HT1080 (cell line): ENCODE measurements at places on chromosomes 16 and 17.
A peak's percentile ranks its signal among the peaks of the same experiment; 100 is the strongest.

DNA sequence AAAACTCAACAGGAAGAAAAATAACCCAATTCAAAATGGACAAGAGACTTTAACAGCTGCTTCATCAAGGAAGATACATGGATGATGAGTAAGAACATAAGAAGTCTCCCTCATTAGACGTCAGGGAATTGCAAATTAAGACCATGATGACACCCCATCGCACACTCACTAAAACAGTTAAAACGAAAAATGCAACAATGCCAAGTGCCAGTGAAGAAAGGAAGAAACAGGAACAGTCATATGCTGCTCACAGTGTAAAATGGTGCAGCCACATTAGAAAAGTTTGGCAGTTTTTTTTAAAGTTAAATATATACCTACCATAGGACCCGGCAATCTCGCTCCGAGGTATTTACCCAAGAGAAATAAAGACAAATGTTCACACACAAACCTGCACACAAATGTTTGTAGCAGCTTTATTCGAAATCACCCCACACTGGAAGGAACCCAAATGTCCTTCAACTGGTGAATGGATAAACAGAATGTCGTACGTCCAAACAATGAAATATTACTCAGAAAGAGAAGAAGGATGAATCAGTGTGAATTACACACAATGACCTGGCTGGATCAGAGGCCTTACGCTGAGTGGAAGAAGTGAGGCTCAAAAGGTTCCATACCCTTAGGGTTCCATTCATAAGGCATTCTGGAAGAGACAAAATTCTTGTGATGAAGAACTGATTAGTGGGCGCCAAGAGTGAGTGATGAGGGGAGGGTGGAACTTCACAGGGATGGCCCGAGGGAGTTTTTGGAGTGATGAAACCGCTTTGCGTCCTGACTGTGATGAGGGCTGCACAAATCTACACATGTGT is 110.3 kb downstream of the C16orf95 start:
- peak; percentile 10 for DNase-seq

GRCh38 chr16:29675811-29676643 is 3.0 kb upstream of the QPRT start:
- DNase-seq = no peak

DNA sequence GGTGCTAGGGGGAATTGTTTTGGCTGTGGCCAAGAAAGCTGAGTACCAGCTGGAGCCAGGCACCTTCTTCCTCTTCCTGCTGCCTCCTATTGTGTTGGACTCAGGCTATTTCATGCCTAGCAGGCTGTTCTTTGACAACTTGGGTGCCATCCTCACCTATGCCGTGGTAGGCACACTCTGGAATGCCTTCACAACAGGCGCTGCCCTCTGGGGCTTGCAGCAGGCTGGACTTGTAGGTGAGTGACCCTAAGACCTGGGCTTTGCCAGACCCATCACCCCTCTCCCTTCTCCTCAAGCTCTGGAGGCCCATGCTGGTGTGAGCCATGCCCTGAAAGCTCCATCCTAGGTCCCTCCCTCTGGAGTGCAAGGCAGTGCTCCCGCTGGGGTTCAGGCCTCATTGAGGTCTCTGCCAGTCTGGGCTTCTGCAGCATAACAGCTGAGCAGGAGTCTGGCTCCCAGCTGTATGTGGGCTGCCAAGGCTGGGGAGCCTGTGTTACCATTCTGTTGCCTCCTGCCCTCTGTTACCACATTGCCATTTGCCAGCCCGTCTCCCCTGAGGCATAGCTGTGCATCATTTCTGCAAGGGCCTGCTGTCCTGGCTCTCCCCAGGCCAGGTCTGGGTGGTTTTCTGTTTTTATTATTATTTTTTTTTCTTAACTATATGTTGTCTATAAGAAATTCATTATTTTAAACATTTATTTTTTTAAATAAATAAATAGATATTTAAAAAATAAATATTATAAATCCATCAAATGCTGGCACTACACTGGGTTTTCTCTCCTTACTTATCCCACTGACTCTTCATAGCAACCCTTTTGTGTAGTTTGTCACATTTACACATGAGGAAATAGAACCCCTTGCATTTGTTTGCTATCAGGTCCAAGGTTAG is 4.1 kb downstream of the SLC9A5 start:
- DNase-seq = no peak

- DNase-seq = peak; percentile 51
Observed at GRCh38 chr16:80100186-80100585, 440.6 kb upstream of the DYNLRB2 start.

DNA sequence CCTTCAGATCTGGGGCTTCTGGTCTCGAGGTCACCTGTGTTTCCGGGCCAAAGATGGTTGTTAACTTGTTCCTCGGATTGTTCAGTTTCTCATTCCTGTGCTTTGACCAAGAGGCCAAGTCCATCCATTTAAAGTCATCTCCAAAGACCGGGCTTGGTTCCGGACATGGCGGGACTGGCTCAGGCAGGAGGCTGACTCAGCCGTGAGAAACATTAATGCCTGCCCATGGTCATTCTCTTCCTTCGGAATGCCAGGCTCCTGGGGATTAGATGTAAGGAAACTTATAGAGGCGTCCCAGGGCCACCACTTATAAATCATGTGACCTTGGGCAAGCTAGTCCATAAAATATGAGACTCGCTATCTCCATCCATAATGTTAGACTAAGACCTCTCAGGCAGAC is 13.6 kb upstream of the NKD1 start:
- DNase-seq = no peak

DNA sequence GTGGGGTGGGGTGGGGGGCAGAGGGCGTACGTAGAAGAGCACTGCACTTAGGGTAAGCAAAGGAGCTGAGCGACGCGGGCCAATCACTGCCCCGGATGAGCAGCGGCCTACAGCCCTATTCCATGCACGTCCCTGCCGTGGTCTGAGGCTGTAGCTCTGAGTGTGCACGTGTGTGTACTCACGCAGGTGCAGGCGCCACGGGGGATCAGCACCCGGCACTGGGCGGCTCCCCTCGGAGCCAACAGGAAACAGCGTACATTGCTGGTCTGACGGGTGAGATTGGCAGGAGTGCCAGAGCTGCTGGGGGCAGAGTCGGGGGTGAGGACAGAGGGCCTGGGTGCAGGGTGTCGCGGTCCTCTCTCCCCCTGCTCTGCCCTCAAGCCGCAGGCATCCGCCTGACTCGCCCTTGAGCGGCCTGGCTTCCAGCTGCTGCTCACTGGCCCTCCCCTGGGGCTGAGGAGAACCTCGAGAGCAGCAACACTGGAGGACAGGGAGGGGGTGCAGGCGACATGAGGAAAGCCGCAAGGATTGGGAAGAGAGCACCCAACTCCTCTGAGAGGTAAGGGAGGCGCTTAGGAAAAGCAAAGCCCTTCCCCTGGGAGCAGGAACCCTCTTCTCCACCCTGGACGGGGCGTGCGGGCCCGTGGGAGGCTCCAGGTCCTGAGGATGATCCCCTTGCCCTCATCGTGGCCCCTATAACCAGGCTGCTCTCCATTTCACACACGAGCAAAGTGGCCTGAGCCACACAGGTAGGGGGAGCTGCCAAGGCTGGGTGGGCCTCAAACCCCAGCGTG is 57.8 kb downstream of the ENGASE start:
- DNase-seq = no peak

DNA sequence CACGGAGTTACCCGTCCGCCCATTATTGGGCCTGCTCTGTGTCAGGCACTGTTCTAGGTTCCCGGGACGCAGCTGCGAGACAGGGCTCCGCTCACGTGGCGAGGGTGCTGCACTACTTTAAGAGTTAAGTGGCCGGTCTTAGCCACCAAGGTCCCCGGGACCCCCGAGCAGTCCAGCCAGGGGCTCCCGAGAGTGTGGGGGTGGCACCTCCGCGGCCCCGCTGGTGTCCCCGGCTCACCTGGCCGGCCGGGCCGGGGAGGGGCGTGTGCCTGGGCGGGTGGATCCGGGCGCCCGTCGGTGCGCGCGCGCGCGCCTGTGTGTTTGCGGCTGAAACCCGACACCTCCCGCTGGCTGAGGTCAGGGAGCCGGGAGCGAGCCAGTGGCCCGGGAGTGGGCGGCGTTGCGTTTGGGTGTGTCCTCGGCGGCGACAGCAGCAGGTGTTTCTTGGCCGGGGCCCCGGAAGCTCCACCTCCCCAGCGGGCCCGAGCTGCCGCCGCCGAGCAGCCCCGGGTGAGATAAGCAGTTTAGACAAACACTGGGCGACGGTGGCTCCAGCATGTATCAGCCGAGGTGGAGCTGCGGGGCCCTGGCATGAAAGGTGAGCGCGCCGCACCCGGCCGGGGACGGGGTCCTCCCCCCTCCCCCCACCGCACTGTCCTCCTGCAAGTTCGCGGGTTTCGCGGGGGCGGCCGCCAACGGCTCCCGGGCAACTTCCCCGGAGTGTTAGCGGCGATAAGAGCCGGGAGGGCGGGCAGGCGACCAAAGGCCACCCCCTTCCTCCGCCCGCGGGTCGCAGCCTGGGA is at the start of gene GSE1:
GSE1 (plus strand) TSS at position 522 of the 803 bp plus-strand sequence; CDS start at position 592, 70 bp downstream.
- peak; percentile 85 for DNase-seq

GRCh38 chr17:69428252-69428980 is 13.9 kb downstream of the MAP2K6 start:
- DNase-seq = no peak

GRCh38 chr17:28433721-28434120 is 27.7 kb upstream of the SLC46A1 start:
- DNase-seq = no peak

GRCh38 chr17:31538080-31538762 is 146.7 kb downstream of the RAB11FIP4 start:
- no peak for DNase-seq

GRCh38 chr17:45145035-45145389 is 3.3 kb upstream of the HEXIM1 start:
- DNase-seq = no peak

- DNase-seq = no peak
Observed at GRCh38 chr16:23745263-23745662, 9.6 kb upstream of the CHP2 start.

GRCh38 chr17:79983456-79983855 is 52.2 kb downstream of the TBC1D16 start:
- no peak for DNase-seq

DNA sequence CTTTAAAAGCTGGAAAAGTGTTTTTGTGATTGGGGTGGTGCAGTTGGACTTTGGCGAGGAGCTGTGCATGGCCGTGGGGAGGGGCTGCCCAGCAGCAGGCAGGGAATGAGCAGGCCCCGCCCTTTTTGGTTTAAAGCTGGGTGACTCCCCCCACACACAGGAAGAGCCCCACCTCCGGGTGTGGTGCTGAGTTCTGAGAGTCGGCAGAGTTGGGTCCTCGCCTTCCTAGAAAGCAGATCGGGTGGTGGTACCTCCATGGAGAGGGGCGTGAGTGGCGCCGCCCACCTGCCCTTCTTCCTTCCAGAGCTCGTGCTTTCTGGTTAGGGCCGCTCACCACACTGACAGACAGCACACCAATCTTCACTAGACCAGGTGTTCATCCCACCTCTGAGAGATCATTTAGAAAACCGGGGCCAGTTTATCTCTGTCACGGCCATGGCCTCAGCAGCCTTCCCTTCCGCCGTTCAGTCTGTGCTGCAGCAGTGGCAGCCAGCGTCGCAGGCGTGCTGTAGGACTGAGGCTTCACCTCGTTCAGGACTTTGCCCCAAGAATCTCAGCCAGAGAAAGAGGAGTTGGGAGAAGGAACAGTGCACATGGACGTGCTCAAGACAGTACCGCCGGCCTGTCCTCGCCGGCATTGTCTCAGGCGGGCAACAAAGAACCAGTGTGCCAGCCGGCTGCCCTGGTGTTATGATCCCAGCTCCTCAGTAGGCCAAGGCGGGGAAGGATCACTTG is 144.0 kb upstream of the CHMP6 start:
- DNase-seq = no peak

DNA sequence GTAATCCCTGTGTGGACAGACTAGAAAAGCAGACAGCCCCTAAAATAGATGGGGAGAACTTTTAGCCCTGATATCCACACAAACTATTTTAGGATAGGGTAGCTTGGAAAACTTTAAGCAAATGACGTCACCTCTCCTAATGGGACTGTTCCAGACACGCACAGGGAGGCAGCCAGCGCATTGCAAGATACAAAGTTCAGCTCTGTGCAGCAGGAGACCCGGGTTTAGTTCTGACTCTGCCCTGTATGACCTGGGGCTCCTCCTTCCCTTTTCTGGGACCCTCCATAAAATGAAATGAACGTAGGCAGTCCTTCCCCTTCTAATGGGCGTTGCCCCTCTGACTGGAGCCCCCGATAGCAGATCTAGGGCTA is 6.3 kb downstream of the ZNF689 start:
- DNase-seq = no peak

DNA sequence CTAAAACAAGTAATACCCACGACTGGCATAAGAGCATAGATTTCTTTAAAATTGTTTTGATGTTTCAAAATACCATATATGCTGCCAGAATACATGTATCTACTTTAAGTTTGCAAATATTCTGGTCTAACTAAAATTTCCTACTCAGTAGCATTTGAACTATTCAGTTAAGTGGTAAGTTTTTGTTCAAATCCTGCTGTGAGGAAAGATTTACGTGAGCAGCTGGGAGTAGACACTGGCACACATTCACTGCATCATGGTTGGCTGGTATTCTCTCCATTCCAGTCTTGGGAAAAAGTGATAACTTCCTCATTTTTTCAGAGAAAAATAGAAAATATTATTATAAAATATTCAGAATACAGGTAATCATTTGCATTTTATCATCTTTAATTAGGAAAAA is 133.6 kb downstream of the SKAP1 start:
- DNase-seq = no peak

- no peak for DNase-seq
Observed at GRCh38 chr16:49528866-49529288, 155.3 kb downstream of the C16orf78 start.

- no peak for DNase-seq
Observed at GRCh38 chr16:58348986-58349385, 43.3 kb upstream of the GINS3 start.

- no peak for DNase-seq
Observed at GRCh38 chr17:33892717-33893591, 362.1 kb upstream of the CCL2 start.

DNA sequence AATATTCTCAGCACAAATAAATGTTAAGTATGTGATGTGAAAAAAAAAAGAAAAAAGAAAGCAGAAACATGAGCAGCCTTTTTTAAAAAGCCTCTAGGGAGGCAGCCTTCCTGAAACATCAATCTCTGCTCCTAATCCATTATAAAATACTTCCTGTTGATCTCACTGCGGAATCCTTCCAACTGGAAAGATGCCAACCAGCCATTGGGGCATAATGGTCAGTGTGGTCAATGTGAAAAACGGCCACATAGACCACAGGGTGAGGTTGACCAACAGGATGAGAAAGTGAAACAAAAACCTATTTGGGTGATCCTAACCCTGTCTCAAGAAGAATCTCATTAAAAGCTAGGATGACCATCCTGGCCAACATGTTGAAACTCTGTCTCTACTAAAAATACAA is 26.1 kb upstream of the ABCA8 start:
- peak; percentile 39 for DNase-seq

DNA sequence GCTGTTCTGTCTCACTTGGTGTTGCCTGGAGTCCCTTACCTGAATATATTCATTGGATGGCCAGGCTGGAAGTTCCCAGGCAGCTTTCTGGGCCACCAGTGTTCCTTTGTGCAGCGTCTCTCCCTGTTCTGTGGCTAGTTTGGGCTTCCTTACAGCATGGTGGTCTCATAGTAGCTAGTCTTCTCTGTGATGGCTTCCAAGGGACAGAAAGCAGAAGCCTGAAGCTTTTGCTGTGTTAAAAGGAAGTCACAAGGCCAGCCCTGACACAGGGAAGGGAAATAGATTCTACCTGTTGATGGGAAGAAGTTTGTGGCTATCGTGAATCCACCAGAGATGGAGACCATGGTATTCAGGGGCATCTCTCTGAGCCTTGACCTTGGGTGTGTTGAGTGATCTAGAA is 34.6 kb downstream of the PLCG2 start:
- DNase-seq = no peak
